ENCODE measurements at places on chromosomes 5 and 9.

DNA sequence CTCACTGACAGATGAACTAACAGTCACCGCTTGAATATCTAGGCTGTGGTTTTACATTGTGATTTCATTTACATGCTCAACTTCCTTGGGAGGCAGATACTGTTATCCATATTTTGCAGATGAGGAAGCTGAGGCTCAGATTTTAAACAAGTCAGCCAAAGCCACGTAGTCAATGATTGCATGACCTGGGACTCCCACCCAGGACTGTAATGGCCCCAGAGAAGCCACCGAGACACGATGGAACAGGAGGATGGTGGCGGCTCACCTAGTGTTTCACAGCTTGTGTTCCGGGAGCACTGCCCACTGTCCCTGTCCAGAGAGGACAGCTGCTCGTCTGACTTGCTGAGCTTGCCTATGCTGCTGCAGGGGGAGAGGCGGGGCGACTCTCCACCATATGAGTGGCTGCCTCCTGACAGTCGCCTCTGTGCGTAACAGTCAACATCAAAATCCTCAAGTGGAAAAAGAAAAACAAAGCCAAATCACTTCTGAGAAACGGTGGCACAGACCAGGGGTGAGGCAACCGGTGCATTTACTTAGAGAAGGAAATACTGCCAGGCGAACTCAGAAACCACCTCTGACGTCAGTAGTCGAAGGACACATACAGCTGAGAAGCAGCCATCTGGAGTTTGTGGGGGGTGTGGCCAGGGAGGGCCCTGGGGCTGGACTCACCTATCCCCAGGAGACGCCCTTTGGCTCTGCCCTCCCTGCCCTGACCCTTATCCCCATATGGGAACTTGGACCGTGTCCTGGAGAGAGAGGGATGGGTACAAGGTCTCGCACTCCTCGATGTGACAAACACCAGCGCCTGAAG, 82.5 kb downstream of the PRRT1B start:
- no peak for DNase-seq

DNA sequence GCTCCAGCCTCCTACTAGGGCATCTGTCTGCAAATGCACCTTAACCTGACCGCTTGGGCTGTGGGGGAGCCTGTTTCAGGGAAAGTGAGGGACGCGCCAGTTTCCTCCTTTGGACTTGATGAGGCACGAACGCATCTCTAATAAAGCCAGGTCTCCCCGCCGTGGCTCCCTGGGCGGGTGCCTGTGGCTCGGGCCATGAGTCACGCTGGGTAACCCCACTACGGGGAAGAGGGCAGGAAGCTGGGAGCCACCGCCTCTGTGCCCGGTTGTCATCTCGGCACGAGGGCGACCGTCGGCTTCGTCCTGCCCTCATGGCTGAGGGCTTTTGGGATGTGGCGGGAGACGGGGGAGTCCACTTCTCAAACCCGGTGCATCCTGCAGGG, 12.1 kb downstream of the NOTCH1 start:
- DNase-seq, result no peak

- no peak for DNase-seq
Measured at GRCh38 chr9:126488310-126488709, 125.4 kb upstream of the LMX1B start.

DNA sequence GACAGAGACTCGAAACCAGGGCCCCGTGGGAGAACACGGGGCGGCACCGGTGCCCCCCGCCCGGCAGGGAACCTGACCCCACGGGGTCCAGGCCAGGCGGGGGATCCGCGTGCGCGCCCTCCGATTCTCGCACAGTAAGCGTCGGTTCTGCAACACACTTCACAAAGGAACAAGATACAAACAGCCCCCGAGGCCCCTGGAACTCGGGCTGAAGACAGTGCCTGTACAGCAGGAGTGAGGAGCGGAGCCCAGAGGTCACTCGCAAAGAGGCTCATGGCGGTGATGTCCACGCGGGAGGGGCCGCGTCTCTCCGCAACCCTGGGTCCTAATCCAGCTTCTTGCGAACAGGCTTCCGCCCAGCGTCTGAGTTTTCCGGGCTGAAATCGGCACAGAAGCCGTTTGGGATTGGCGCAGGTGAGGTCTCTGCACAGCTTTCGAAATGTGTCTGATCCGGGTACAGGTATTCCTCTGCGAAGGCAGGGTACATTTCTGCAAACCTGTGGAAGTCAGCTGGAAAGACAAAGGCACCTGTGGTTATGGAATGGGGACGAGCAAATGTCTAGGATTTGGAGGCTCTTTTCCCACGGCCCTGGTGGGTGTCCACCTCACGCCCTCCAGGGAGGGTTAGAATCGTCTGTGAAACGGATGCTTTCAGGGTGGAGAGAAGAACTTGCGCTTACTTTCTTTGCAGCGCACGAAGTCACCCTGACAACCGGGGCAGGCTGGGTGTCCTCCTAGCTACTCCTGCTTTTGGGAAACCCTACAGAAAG, 18.3 kb upstream of the SLC6A3 start:
- no peak for DNase-seq

- no peak for DNase-seq
Measured at GRCh38 chr5:93327605-93328004, 253.4 kb downstream of the NR2F1-AS1 start.

DNA sequence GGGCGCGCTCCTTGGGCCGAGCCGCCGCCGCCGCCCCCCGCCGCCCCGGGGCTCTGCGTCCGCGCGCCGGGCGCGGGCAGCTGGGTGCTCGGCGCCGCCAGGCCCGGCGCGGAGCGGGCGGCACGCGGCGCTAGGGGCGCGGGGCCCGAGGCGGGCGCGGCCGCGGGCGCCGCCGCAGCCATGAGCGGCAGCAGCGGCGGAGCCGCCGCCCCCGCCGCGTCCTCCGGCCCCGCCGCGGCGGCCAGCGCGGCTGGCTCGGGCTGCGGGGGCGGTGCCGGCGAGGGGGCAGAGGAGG, 351 bp downstream of the TRIO start:
- no peak for DNase-seq

DNA sequence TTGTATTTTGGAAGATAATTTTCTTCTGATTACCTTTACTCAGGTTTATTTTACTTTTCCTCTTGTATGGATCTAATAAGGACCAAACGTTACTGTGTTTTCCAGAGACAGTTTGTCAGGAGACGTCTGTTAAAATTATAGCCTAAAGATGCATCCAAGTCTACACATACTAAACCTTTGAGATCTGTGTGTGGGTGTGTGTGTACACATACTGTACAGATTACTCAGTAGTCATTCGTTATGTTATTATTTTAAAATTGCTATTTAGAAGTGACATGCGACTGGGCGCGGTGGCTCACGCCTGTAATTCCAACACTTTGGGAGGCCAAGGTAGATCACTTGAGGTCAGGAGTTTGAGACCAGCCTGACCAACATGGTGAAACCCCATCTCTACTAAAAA, 51.6 kb upstream of the CNTLN start:
- DNase-seq, result no peak

DNA sequence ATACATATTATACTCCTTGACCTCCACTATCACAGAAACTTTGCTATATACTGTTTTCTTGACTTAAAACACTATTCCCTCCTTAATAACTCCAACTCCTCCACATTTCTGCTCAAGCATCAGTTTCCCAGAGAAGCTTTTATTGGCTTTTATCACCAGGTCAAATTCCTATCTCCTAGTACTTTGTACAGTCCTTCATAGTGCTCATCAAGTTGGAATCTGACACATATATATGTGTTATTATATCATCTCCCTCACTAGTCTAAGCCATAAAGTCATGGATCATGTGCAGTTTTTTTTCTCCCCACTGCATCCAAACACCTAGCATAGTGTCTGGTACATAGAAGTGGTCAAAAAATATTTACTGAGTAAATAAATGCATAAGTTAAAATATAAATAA, 59.1 kb downstream of the BHMT start:
- DNase-seq, result no peak

GRCh38 chr9:4061717-4062116, 238.2 kb downstream of the GLIS3 start:
- DNase-seq, result no peak

GRCh38 chr5:97979740-97980139, 793.7 kb upstream of the RGMB start:
- DNase-seq, result no peak

DNA sequence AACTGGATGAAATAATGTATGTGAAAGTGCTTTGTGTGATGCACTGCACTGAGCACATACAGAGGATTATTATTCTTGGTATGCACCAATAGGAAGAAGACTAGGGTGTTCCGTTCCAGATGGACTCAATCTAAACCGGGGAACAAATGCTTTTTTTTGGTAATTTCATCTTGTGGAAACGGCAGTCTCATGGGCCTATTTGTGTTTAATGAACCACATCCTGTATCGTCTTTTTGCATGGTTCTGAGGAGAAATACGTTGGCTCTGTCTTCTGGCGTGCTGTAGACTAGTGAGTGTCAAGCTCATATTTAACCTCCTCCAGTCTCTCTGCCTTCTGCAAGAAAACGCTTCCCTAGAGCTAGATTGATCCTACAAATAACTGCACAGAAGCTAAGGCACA, 30.0 kb downstream of the TRIM32 start:
- no peak for DNase-seq

- no peak for DNase-seq
Measured at GRCh38 chr5:138077064-138077696, 6.7 kb upstream of the WNT8A start.

DNA sequence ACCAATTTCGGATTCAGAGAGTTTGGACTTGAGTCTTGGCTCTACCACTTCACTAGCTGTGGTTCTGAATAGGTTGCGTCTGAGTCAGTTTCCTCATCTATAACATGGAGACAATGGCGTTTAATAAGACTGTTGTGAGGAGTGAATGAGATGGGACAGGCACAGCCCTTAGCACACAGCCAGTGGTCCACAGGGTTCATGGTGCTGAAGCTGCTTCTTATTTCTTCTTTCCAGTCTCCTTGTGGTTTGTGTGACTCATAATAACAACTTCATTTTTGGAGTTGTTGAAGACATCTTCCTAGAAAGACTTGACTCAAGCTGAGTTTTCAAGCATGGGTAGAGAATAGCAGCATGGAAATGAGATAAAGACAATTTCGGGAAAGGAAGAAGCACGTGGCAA, 172.6 kb upstream of the PPP2R2B start:
- no peak for DNase-seq

- no peak for DNase-seq
Measured at GRCh38 chr9:120935383-120935857, 8.8 kb upstream of the TRAF1 start.

DNA sequence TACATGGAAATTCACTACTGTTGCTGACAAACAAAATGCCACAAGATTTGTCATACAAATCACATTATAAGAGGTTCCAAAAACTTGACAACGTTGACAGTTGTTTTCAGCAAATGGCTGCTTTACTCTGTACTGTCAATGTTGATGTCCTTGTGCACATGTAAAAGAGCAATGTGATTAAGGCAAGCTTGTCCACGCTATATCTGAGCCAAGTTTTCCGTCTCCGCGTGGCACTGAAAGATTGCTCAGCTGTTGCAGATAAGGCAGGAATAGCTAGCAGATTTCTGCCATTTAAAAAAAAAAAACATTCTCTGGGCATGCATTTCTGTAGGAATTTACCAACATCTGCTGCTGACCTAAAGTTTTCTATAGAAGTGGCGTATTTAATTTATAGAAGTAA, 46.4 kb upstream of the MEF2C start:
- DNase-seq, result no peak

- DNase-seq, result no peak
Measured at GRCh38 chr5:9401786-9402472, 143.9 kb downstream of the SEMA5A start.

GRCh38 chr5:156402387-156402921, 75.5 kb downstream of the SGCD start:
- DNase-seq, result no peak

DNA sequence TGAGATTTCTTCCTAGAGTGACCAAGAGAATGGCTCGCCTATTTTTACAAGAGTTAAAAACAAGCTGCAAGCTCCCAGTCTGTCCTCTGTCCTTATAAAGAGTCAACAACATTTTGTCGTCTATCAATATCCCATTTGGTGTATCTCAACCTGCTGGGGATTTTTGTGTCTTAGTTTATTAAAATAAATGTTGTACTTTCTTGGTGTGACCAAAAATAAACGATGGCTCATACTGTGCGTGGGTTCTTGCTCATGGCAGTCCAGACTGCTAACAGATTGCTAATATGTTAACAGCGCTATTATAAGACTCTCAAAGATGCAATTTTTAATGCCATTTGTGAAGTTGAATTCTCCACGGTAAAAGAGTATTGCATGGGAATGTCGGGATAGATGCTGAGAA, 569.9 kb downstream of the GABRG2 start:
- no peak for DNase-seq

GRCh38 chr9:109256336-109256735, 64.5 kb downstream of the EPB41L4B start:
- no peak for DNase-seq

- no peak for DNase-seq
Measured at GRCh38 chr5:141649056-141649688, 2.0 kb downstream of the FCHSD1 start.

- no peak for DNase-seq
Measured at GRCh38 chr5:116847960-116848359, 273.3 kb upstream of the SEMA6A start.

- DNase-seq, result no peak
Measured at GRCh38 chr5:39713250-39713916, 288.6 kb upstream of the DAB2 start.

- DNase-seq, result no peak
Measured at GRCh38 chr9:134130503-134131375, 5.1 kb upstream of the WDR5 start.

DNA sequence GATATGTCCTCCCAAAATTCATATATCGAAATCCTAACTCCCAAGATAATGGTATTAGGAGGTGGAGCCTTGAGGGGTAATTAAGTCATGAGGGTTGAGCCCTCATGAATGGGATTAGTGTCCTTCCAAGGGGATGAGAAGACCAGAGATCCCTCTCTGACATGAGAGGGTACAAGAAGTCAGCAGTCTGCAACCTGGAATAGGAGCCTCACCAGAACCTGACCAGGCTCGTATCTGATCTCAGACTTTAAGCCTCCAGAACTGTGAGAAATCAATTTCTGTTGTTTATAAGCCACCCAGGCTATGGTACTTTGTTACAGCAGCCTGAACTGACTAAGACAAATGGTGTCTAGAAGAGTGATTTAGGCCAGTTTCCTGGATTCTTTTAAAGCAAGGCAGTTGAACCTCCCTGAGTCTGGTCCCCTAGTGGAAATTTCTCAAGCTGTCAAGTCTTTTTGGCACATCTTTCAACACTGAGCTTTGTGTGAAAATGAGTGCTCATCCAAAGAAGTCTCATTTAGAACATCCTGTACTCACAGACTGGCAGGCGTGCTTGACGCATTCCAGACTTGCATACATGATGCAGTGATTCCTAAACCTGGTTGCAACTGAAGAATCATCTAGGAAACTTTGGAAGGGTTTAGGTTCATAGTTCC, 254.8 kb upstream of the PPP1R2B start:
- DNase-seq, result no peak

- DNase-seq, result no peak
Measured at GRCh38 chr5:1867114-1867814, 15.5 kb downstream of the IRX4 start.
